ENCODE measurements at places on chromosomes 1 and 21.
A peak's percentile ranks its signal among the peaks of the same experiment; 100 is the strongest.

DNA sequence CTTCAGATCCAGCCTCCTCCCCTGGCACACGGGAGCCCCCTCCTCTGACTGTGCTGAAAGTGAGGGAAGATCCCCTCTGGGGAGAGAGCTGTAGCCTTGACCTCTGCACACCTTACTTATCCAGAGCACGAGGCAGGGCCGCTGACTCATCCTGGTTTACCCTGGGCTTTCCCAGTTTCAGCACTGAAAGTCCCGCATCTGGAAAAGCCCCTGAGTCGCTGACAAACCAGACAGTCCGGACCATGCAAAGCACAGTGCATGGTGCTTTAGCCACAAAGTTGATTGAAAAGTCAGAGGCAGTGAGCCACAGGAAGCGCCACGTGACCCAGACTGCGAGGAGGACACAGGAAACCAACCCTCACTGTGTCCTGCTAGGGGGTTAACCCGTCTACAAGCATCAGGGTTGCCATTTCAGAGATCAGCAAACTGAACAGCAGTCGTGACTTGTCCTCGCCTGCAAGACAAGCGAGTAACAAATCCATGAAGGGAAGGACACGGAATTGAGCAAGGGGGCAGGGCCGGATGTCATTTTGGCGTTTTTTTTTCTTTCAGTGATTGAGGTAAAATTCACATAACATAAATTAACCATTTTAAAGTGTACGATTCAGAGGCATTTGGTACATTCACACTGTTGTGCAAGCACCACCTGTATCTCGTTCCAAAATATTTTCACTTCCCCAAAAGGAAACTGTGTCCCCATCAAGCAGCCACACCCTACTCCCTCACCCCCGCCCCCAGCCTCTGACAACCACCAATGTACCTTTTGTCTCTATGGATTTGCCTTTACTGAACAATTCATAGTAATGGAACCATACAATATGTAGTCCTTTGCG, 19.9 kb upstream of the IFNGR2 start:
- peak; percentile 87 for DNase-seq

GRCh38 chr1:7476402-7476801, 294.7 kb upstream of the VAMP3 start:
- no peak for DNase-seq

GRCh38 chr1:88890791-88891317, 513 bp downstream of the GTF2B start:
- no peak for DNase-seq

- no peak for DNase-seq
Measured at GRCh38 chr21:42384989-42385388, 10.9 kb downstream of the TMPRSS3 start.

- no peak for DNase-seq
Measured at GRCh38 chr1:233097959-233098580, 147.7 kb downstream of the NTPCR start.

DNA sequence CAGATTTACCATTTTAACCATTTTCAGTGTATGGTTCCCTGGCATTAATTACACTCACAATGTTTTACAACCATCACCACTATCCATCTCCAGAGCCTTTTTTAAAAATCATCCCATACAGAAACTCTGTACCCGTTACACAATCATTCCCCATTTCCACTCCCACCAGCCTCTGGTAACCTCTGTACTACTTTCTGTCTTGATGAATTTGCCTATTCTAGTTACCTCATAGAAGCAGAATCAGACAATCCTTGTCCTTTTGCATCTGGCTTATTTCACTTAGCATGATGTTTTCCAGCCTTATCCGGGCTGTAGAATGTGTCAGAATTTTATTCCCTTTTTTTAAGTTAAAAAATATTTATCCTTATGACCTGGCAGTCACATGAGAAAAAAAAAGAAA, 33.0 kb downstream of the PGM1 start:
- no peak for DNase-seq

DNA sequence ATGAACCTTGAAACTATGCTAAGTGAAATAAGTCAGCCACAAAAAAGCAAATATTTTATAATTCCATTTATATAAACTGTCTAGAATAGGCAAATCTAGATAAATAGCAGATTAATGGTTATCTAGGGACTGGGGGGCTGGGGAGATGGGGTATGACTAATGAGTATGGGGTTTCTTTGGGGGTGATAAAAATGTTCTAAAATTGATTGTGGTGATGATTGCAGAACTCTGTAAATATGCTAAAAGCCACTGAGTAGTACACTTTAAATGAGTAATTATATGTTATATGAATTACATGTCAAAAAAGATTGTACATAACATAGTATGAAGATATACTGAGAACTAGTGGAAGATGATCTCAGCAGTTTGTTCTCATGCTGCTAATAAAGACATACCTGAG, 675.0 kb downstream of the KIF26B start:
- DNase-seq = no peak

GRCh38 chr1:115166531-115167091, 77.3 kb upstream of the TSPAN2 start:
- DNase-seq = no peak

- DNase-seq = no peak
Measured at GRCh38 chr1:66563094-66563800, 29.3 kb downstream of the SGIP1 start.

- no peak for DNase-seq
Measured at GRCh38 chr1:207397525-207397926, 56.6 kb upstream of the CR2 start.

DNA sequence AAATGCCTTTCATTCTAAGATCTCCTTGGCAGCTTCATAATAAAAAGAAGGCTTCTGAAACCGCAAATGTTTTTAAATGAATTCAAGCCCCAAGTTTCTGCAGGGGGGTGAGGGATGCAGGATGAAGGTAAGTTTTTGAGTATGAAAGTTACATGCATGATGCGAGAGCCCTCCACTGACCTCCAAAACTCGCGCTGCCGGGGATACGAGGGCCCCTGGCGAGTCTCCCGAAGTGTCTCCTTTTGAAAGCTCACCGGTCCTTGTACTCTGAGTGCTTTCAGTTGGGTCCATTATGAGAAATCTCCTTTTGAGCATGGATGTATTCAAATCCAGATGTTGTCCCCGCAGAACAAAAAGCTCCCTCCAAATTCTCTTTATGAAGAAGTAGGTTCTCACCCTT, 18.9 kb upstream of the ZC3H12A start:
- DNase-seq = no peak

GRCh38 chr1:45890078-45890477, 86.7 kb downstream of the MAST2 start:
- DNase-seq = no peak

- no peak for DNase-seq
Measured at GRCh38 chr21:18529254-18529653, 125.7 kb upstream of the TMPRSS15 start.

DNA sequence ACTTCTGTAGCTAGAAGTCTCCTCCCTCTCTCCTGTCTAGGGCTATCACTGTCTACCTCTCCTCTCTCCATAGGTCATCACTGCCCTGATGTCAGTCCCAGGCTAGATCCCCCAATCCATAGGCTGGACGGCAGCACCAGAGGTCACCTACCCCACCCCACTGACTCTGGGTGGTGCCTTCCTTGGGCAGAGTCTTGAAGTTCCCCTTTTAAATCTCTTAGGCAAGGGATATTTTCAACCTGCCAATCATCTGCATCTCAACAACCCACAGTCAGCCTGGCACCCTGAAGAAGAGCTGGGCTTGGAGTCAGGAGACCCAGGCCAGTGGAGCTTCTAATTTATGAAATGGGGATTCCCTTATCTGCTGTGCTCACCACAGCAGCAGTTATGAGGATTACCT, 13.2 kb downstream of the MYBPH start:
- DNase-seq = no peak

GRCh38 chr1:23196627-23197328, 20.5 kb downstream of the HTR1D start:
- DNase-seq = no peak

DNA sequence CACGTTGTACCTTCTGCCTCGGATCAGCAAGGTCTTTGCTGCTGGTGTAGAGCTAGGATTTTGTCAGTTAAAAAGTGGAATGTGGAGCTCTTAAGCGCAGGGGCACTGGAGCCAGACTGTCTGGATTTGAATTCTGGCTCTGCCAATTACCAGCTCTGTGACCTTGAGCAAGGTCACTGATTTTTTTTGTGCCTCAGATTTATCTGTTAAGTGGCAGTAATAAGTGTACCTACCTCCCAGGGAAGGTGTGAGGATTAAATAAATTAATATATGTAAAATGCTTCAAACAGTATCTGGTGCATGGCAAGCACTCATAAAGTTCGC, 40.3 kb downstream of the UBE2U start:
- DNase-seq = no peak

DNA sequence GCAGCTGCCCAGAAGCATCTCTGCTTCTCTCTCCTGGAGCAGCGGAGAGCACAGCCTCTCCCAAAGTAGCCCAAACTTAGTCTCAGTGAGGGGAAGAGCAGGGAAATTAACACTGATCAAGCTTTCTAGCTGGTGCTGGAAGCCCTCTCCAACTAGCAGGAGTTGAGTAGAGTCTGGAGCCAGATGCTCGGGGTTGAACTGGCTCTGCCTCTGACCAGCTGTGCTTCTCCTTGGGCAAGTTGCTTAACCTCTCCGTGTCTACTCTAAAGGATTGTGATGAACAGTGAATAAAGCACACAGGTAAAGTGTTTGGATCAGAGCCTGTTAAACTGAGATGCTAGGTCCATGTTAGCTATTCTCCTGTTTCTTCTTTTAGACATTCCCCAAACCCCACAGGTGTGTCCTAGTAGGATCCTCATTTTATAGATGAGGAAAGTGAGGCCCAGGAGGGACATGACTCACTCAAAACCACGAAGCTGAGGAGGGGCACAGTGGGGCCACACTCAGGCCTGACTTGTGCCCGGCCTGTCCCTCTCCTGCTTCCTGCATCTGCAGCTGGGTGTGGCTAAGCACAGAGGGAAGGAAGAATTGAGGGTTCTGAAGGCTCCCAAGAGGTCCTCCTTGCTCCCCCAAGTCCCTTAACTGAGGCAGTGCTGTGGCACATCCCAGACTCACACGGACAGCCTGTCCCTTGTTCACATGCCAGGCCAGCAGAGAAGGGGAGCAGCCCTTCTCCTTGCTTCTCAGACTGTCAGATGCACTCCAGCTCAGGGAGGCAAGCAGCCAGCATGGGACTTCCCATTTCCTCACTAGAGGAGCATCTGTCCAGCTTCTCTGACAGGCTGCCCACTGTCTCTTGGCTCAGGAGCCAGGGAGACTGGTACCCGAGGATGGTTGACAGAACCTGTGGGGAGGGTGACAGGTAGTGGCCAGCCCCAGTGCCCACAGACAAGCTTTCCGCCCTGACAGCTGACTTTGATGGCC, 152.0 kb upstream of the IGSF21 start:
- DNase-seq = no peak

GRCh38 chr1:39332828-39333227, 128.3 kb downstream of the MACF1 start:
- no peak for DNase-seq

- no peak for DNase-seq
Measured at GRCh38 chr1:102420034-102420433, 423.3 kb upstream of the OLFM3 start.

DNA sequence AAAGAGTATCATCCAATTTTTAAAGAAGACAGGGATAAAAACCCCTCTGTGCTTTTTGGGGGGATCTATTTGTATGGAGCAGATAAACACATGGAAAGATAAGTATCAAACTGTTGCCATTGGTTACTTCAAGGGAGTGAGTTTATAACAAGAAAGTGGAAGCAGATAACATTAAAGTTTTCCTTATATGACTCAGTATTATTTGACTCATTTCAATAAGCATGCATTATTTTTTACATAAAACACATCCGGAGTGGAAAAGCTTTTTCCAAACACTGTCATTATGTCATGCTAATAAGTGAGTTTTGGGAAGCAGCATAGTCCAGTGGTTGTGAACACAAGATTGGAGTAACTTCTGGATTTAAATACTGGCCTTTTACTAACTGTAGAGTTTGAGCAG, 452.2 kb downstream of the LTN1 start:
- DNase-seq = no peak

- DNase-seq = no peak
Measured at GRCh38 chr1:15181564-15181963, 28.0 kb downstream of the TMEM51 start.

GRCh38 chr1:66335859-66336640, 197.9 kb upstream of the SGIP1 start:
- DNase-seq = peak; percentile 90

GRCh38 chr1:14810595-14811361, 212.3 kb downstream of the KAZN start:
- no peak for DNase-seq

GRCh38 chr21:37828991-37829390, 87.3 kb downstream of the KCNJ6 start:
- DNase-seq = no peak

DNA sequence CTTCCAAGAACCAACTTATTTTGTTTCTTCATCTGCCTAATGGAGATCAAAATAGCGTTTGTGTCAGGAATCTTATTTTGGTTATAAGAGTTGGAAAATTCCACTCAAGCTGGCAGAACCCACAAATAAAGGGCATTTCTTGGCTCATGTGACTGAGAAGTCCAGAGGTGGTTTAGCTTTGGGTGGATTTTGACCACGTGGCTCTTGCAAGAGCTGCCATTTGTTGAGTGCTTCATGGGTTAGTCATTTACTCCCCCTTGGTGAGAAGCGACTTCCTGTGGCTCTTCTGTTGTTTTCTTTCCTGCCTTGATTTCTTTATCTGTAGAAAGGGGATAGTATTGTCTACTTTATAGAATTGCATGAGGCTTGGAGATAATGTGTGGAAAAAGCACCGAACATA, 9.5 kb upstream of the RNF186 start:
- no peak for DNase-seq

- peak; percentile 47 for DNase-seq
Measured at GRCh38 chr1:53553734-53554509, 94.7 kb downstream of the DMRTB1 start.

GRCh38 chr1:94668528-94668927, 127.0 kb upstream of the F3 start:
- DNase-seq = no peak

DNA sequence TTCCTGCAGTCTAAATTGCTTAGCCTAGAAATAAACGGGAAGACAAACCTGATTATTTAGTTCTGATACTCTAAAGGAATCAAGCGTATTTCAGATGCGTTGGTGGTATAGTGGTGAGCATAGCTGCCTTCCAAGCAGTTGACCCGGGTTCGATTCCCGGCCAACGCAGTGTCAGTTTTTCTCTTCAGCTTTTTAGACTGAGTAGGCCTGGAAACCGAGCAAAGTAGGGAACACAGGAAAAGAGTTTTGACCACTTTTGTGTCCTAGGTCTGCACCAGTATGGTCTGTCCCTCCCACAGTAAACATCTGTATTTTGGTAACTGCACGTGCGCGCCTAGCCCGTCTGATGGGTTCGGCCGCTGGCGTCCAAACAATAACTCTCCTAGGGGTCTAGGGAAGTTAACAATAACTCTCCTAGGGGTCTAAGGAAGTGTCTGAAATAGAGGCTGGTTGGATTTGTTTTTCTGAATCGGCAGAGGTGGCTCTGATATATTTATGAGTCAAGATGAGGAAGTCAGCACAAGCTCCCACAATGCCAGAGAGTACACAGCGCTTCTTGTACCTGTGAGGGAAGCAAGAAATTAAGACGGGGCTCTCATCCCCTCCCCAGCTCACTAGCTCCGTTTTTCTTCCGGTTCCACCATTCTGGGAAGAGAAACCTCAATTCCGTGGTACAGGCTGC, 15.6 kb upstream of the HJV start:
- no peak for DNase-seq
